Tibial nerve (tissue), 4 donors: ENCODE measurements at places on chromosomes 5 and 9. TPM values are rescaled to one million over a fixed set of nuclear protein-coding genes. Genes with fewer than 3 reads are reported as not detected.

DNA sequence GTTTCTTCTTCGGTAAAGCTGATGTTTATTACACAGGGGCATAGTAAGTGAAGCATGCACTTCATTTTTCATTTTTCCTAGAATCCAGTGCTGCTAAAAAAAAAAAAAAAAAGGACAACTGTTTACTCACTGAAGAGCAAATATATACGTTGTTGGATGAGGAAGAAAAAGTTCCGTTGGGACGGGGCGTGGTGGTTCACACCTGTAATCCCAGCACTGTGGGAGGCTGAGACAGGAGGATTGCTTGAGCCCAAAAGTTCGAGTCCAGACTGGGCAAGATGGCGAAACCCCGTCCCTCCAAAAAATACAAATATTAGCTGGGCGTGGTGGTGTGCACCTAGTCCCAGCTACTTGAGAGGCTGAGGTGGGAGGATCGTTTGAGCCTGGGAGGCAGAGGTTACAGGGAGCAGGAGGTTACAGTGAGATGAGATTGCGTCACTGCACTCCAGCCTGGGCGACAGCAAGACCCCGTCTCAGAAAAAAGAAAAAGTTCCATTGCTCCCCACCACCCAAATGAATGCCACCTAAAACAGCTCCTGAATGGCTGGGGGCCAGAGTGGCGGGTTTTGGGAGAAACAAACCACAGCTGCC lies 60.1 kb upstream of the GNE start:
- no peak overlapping the region for H3K27ac ChIP-seq
- no peaks in the 10 kb centered on the region for H3K36me3 ChIP-seq
- H3K27me3 ChIP-seq, result no peaks in the 10 kb centered on the region
- no peaks in the 10 kb centered on the region for H3K4me1 ChIP-seq
- DNase-seq, result no peak

- DNase-seq, result no peak
- H3K36me3 ChIP-seq, result no peaks in the 10 kb centered on the region
- no peak overlapping the region for H3K4me3 ChIP-seq
- no peak overlapping the region for H3K27ac ChIP-seq
- H3K4me1 ChIP-seq, result no peaks in the 10 kb centered on the region
These were observed 477.8 kb downstream of the CCDC171 start for GRCh38 chr9:16030528-16031185.

GRCh38 chr9:114303571-114303970 lies 19.3 kb upstream of the ORM1 start:
- H3K27ac ChIP-seq, result no peak overlapping the region
- H3K4me3 ChIP-seq, result no peak overlapping the region
- H3K4me1 ChIP-seq, result no peaks in the 10 kb centered on the region
- peaks cover 59% of the 10 kb centered on the region for H3K36me3 ChIP-seq
- no peaks in the 10 kb centered on the region for H3K27me3 ChIP-seq

GRCh38 chr5:58263296-58263695 lies 196.6 kb downstream of the PLK2 start:
- H3K4me3 ChIP-seq, result no peak overlapping the region
- H3K27me3 ChIP-seq, result no peaks in the 10 kb centered on the region
- H3K4me1 ChIP-seq, result peaks cover 12% of the 10 kb centered on the region
- no peak overlapping the region for H3K27ac ChIP-seq
- DNase-seq, result no peak

IL13 gene
- 0.44 TPM for total RNA-seq

- no peaks in the 10 kb centered on the region for H3K36me3 ChIP-seq
- no peaks in the 10 kb centered on the region for H3K27me3 ChIP-seq
- DNase-seq, result no peak
These were observed 134.6 kb downstream of the PIK3R1 start for GRCh38 chr5:68350176-68350575.

LCN15 gene
- total RNA-seq, result not detected

DNA sequence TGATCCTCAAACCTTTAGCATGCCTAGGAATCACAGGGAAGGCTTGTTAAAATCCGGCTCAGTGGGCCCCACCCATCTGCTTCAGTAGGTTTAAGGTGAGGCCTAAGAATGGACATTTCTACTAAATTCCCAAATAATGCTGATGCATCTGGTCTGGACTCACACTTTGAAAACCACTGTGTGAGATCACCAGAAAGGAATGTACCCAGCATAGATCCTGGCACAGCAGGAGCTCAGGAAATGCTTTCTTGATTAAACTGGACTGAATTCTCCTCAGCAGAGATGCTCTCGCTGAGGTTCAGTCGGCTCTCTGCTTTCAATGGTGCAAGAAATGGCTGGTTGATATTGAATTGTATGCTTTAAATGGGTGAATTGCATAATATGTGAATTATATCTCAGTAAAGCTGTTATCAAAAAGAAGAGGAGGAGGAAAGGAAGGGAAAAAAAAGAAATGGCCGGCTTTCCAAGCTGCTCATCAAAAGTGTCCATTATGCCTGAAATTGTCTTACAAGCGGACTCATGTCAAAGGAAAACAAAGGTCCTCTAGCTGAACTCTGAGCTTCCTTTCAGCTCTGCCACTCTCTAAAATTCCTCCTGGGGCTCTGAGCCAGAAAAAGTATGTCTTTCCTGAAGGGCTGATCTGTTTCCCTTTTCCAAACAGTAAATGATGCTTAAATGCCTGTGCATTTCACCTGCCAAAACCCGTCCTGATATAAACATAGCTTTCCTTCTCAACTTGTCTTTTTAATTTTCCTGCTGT lies 77.6 kb upstream of the SAP30L start:
- H3K27ac ChIP-seq, result peak overlapping the region; percentile 66
- no peaks in the 10 kb centered on the region for H3K27me3 ChIP-seq
- H3K4me3 ChIP-seq, result no peak overlapping the region

DNA sequence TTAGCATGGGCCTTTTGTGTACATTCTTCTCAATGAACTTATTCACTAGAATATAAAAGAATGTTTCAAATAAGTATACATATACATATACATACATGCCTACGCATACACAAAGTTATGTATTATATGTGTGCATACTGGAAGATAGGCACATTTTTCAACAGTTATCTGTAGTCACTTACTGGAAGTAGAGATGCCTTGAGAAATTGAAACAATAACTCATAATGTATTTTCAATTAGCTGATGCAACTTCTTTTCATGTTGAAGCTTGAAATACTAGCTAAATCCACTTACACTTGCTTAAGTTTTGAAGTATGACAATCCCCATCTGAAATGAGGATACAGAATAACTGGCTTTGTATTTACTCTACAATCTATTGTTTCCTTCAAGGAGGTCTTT lies 469.0 kb upstream of the PTGER4 start:
- H3K27ac ChIP-seq, result no peak overlapping the region
